Stimulated activated CD4-positive, alpha-beta T cell treated with anti-CD3 and anti-CD28 coated beads, Interleukin-1b, Interleukin-23, amount 100 ng/mL, for 1 hour (primary cell): ENCODE measurements at places on chromosomes 4 and X.

GRCh38 chrX:10156199-10157031 is at the start of gene CLCN4:
Gene CLCN4 (plus strand): TSS chrX:10156975. CDS start chrX:10185033, 28,058 bp downstream.
- no peak for DNase-seq

DNA sequence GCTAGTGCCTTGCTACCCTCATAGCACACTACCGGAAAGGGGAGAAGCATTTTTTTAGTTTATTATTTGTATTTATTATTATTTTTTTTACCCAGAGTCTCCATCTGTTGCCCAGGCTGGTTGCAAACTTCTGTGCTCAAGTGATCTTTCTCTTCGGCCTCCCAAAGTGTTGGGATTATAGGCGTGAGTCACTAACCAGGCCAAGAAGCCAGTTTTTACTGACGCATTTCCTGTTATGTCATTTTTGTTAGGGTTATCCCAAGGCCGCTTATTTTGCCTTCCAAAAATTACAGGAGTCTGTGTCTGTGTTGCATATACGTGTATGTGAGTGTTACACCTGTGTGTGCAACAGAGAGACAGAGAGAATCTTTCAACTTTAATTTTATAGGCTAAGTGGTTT is 404.5 kb downstream of the GBA3 start:
- DNase-seq: no peak

DNA sequence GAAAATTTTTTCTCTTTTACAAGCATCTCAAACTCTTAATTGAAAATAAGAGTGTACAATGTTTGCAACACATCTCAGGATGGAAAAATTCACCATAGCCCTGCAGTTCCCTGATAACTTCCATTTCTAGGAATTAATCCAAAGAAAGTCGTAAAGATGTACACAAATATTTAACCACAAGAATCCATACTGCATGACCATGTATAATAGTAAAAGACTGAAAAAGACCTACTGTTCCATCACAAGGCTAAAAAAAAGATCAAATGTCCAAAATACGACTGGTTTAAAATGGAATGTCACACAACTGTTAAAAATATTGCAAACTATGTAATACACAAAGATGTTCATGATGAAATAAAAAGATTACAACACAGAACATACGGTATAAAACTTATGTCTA is 32.1 kb downstream of the HUWE1 start:
- DNase-seq: no peak

DNA sequence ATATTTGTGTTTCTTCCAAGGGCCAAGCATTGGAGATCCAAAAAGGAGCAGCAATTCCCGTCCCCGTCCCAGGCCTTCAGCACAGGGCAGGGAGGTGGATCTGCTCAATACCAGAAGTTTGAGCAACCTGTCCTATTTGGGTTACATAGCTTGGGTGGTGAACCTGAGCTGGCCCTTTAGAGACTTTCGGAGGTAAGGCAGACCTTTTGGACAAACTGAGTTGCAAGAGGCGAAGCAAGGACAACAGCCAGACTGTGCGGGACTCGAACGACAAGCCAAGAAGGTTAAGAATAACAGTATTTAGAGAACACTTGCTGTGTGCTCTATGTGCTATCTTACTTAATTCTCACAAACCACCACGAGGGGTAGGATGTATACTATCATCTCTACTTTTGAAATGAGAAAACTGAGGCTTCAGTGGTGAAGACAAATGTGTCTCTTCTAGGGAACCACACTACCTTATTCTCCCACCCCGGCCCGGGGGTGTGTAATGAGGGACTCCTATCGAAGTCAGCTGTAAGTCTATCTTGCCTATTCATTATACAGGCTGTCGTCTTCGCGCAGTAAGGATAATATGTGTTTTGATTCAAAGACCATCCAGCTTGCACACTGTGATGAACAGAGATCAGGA is 1.3 kb downstream of the NOP14 start:
- no peak for DNase-seq

DNA sequence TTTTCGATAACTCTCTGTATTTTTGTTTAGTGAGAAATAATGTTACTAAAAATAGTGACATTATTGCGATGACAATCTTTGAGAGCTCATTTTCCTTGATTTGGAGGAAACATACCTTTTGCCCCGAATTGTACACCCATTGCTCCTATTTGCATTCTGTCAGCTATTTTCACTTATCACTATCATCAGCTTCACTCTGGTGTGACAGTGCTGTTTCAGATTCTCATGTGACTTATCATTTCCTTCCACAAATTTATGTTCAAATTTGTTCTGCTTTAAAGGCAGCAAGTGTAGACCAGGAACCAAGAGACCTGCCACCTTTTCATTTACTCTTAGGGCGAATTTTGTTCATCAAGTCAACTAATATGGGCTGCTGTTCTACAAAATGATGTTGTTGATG is 179.4 kb downstream of the RBM46 start:
- DNase-seq: no peak

DNA sequence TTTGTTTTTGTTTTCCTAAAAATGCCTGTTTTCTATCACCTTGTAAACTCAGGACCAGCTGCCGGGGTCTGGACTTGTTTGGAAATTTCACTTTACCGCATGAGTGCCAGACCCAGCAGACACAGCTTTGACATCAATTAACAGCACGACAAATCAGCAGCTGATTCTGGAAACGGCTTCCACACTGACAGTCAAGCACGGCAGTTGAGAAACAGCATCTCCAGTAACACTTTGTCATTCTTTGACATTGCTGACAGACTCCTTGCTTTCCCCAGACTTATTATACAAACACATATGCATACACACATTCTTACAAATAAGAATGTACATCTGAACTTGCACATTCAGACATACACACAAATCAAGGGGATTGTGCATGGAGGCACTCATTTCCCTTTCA is 1017.6 kb upstream of the HS3ST1 start:
- DNase-seq: no peak

- DNase-seq: no peak
Observed at GRCh38 chr4:38989487-38989886, 42.7 kb downstream of the TMEM156 start.

- DNase-seq: no peak
Observed at GRCh38 chr4:89434364-89434988, 126.9 kb upstream of the GPRIN3 start.

GRCh38 chrX:95318882-95319281 is 1365.8 kb upstream of the DIAPH2 start:
- no peak for DNase-seq

- DNase-seq: no peak
Observed at GRCh38 chr4:3688018-3688998, 77.9 kb upstream of the ADRA2C start.

- DNase-seq: no peak
Observed at GRCh38 chr4:80798082-80798481, 232.4 kb upstream of the BMP3 start.

DNA sequence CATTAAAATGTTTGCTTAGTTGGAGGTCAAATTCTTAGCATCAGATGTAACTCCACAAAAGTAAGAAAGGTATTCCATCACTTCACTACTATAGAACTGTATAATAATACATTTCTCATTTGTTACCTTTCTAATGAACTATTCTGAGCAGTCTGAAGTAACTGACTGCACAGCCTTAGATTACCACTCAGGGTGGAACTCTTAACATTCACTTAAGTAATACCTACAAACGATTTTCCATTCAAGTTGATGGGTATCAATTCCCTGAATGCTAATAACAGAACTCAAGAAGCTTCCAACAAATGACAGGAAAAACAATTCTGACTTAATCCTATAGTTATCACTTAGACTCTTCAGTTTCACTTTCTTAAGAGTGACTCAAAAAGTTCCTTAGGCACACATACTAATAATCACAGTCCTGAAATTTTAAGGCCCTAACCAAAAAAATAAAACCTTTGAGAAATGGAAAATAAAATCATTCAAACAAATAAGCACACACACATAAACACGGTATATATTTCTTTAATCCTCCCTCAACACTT is 20.9 kb downstream of the HNRNPD start:
- DNase-seq: no peak

- DNase-seq: no peak
Observed at GRCh38 chrX:55758033-55758432, 40.5 kb downstream of the RRAGB start.

DNA sequence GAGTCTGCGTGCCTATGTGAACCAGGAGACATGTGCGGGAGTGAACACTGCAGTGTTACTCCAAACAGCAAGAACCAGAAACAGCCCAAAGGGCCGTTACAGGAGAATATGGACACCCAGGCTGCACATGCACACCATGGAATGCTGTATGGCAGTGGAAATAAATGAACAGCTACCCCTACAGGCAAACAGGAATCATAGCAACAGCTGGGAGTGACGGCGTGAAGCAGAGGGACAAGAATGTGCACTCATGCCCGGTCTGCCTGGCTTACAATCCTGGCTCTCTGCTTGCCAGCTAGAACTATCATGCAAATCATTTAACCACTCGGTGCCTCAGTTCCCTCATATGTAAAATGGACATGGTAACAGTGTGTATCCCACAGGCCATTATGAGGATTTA is 16.6 kb downstream of the GPKOW start:
- no peak for DNase-seq

DNA sequence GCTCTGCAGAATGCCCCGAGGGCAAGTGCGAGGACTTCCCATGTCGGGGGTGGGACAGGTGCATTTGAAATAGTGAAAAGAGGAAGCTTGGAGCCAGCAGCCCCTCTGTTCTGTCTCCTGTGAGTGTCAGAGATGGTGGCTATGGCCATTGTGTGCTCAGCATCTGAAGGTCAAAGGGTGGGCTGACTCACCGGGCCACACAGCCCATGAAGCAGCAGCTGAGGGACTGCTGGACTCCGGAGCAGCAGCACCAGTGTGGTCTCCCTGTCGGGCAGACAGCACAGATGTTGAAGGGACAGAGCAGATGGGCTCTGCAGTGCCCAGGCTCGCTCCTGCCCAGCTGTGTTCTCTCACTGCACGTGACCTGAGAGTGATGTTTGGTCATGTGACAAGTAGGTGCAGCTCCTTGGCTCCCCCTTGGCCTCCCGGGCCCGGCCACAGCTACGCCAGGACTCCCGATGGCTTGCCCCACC is 53.5 kb downstream of the TBC1D14 start:
- DNase-seq: no peak

- no peak for DNase-seq
Observed at GRCh38 chr4:88737307-88737941, 39.8 kb upstream of the NAP1L5 start.

- no peak for DNase-seq
Observed at GRCh38 chr4:101682946-101683345, 107.6 kb upstream of the BANK1 start.

DNA sequence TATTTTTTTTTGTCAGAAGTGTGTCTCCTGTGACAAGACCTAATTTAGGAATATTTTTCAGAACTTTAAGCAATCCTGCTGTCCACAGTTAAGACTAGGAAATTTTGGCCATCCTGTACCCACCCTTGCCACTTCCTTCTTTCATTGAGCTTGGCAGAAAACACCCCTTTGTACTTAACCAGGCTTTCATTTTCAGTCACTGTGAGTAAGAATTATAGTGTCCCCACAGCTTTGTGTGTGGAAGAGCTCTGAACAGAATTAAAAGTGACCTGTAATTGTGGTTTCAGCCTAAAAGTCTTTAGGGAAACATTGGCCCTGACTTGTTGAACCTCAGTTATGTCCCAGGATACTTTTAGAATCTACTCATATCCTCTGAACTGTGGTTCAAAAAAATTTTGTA is 153.7 kb upstream of the BMP3 start:
- DNase-seq: no peak

DNA sequence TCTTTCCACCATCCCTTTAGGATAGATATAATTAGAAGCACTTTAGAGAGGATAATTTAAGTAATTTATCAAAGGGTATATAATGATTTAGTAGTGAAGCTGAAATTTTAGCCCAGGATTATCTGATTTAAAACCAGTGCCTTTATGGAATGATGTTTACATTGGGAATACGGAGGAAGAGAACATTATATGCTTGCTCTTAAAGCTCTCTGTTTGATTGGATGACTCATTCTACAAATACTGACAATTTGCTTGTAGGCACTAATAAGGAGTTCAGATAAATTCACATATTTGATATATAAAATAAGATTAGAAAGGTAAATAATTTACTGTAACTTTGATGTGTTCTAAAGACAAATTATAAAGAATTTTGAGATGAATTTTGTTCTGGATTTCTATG is 84.7 kb downstream of the SH3BGRL start:
- DNase-seq: no peak

GRCh38 chrX:46298821-46299220 is 246.4 kb downstream of the ZNF674 start:
- no peak for DNase-seq

DNA sequence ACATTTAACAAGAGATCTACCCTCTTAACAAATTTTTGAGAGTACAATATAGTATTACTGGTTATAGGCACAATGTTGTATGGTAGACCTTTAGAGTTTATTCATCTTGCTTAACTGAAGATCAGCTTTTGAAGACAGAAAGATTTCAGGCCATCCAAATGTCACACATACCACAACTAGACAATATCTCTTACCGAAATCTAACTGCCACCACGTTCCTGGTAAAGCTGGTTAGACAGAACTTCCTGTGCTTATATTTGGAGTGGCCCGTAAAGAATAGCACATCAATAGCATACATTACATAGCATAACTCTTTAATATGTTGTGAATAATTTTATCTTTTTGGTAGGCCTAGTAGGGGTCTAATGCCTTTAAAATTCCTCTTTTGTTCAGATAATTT is 29.8 kb upstream of the ARHGEF6 start:
- no peak for DNase-seq

DNA sequence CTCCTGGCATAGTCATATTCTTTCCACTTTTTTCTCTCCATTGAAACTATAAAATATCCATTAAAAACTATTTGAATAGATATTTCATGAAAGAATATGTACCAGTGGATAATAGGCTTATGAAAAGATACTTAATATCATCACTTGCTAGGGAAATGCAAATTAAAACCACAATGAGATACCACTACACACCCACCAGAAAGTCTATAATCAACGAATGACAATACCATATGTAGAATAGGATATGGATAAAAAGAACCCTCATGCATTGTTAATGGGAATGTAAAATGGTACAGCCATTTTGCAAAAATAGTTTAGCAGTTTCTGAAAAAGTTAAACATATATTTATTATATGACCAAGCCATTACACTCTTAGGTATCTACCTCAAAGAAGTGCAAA is 218.7 kb upstream of the GPC4 start:
- no peak for DNase-seq

DNA sequence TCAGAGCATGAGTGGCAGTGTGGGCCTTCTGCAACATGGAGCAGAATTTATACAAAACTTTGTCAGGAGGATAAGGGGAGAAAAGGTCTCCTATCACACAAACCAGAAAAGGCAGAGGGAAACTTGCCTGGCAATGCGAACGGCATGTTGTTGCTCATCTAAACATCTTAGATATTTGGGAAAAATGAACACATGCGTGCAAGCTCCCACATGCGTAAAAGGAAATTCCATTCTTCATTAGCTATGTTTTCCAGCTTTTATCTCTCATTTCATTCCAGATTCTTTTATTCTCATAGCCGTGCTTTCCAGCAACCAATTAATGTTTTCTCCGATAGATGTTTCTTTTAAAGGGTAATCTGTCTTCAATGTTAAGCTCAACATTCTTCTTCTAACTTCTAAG is 31.3 kb upstream of the GBA3 start:
- no peak for DNase-seq

- no peak for DNase-seq
Observed at GRCh38 chr4:5143940-5144339, 92.7 kb downstream of the STK32B start.

- DNase-seq: no peak
Observed at GRCh38 chr4:23728393-23728792, 161.5 kb downstream of the PPARGC1A start.

GRCh38 chrX:40651620-40652223 is 4.4 kb upstream of the CXorf38 start:
- peak; percentile 34 for DNase-seq

GRCh38 chrX:105870445-105870844 is 48.1 kb downstream of the NRK start:
- DNase-seq: no peak
